DMS53 (cell line): ENCODE measurements at places on chromosomes 4 and X.

DNA sequence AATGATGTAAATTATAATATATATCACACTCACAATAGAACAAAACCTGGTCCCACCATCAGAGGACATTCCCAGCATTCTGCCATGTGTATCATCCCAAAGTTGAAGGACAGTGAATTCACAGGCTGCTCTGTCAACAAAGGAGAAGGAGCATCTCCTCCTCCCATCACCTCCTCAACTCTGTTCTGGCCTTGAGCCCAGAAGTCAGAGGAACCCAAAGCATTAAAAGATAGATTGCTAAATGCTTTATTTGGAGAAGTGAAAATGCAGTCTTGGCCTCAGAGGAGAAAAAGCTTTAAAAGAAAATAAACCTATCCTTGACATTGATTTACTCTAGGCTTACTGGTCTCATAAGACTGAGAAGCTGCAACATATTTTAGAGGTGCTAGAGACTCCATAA lies 268.8 kb upstream of the RASGEF1B start:
- DNase-seq: no peak

- DNase-seq: no peak
Observed at GRCh38 chr4:3261411-3262207, 12.7 kb downstream of the MSANTD1 start.

DNA sequence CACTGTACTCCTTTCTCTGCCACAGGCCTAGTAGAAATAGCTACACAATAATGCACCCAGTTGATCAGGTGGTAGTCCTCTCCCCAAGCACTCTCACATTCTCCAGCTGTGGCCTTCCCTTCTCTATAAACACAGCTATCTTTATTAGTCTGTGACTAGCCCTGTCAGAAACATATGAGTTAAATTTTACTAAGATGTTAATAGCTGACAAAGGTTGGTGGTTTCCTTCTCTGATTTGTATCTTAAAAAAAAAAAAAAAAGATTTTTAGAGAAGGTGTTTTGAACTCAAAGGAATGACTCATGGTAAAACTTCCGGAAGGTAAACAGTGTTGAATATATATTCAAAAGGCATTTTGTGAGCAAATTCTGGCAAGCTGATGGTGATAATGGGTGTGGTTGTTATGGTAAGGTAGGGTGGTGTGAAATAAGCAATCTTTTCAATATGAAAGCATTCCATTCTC lies 327.4 kb downstream of the PPP3CA start:
- DNase-seq: peak; percentile 19

- peak; percentile 74 for DNase-seq
Observed at GRCh38 chrX:133838761-133839676, 146.4 kb downstream of the GPC3 start.

GRCh38 chr4:90875791-90876190 lies 748.6 kb downstream of the CCSER1 start:
- DNase-seq: no peak

DNA sequence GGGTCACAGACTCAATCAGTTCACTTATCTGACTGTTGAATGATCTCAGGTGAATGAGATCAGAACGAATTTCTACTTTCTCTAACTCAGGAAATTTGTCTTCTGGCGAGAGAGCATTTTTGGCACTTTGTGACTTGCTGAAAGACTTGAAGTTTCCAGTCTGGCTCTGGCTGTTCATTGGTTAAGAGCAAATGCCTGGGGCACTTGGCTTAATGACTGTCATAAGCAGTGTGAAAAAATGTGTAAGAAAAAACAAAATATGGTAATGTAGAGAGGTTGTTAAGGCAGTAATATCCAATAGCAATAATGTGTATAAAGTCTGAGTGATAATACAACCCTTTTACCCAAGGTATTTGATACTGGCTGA lies 71.3 kb upstream of the PGRMC2 start:
- DNase-seq: no peak

DNA sequence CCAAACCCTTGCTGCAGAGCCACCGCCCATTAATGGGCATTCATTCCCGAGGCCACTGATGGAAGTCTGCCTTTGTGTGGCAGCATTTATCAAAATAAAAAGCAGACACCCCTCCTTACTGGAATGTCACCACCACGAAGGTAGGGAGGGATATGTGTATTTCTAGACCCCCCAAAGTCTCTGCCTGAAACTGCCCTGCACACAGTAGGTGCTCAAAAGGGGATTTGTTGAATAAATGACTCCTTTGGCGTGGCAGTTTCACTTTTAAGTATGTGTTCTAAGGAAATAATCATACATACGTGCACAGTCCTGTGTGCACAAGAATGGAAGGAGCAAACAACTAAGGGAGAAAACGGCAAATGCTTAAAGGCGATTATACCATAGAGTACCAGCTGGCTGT lies 23.6 kb upstream of the GLOD5 start:
- DNase-seq: no peak

GRCh38 chr4:53752124-53752523 lies 160.8 kb upstream of the LNX1 start:
- DNase-seq: no peak

DNA sequence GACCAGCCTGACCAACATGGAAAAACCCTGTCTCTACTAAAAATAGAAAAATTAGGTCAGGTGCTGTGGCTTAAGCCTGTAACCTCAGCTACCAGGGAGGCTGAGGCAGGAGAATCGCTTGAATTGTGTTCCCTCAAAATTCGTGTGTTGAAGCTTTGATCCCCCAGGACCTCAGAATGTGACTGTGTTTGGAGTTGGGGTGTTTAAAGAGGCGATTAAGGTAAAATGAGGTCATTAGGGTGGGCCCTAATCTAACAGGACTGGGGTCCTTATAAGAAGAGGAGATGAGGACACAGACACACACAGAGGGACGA lies 23.6 kb downstream of the SLC25A6 start:
- no peak for DNase-seq

GRCh38 chrX:151132531-151132930 lies 43.9 kb upstream of the GPR50 start:
- DNase-seq: no peak

DNA sequence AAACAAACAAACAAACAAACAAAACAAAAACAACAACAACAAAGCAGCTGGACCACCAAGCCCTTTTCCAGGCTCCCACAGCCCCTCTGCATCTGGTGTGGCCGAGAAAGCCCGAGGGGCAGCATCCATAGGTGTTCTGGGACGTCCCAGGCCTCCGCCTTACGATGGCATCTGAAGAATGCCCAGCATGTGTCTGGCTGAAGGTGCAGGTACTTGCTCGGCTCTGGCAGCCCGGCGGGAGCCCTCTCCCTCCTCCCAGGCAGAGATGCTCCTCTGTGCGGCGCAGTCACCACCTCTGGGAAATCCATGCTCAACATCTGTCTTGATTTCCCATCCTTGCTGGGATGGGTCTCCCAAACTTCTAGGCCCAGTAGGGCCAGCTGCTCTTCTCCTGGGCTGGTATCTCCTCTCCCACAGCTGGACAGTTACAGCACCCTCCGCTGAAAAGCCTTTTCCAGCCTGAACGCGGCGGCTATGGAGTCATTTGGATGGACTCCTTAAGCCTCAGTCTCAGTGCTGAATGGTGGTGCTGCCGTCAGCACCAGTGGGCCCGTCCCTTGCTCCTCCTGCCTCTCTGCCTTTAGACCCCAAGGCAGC lies 4.3 kb downstream of the PSAPL1 start:
- DNase-seq: no peak

GRCh38 chr4:172683021-172683420 lies 485.6 kb upstream of the GALNT7 start:
- DNase-seq: no peak

GRCh38 chrX:135389717-135390116 lies 32.0 kb upstream of the SMIM10L2A start:
- peak; percentile 83 for DNase-seq

DNA sequence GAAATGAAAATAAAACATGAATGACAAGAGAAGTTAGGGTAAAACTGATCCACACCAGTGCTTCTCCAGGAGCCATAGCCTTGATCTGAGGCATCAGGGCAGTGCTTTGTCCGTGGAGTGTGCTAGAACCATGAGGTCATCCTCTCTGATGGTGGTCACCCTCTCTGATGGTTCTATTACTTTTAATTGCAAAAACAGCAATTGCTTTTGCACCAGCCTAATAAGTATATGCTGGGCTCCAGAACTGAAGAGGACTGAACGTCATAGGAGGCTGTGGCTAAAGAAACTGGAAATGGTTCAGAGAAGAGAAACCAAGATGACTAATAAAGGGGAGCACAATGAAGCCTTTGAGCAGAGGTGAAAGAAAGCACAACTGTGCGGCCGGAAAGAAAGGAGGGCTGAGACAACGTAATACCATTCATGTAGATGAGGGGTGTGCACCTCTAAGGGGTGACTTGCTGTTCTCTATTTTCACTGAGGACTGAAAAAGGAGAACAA lies 17.0 kb upstream of the TMEM154 start:
- DNase-seq: no peak

- no peak for DNase-seq
Observed at GRCh38 chr4:174708381-174708780, 120.7 kb downstream of the GLRA3 start.

DNA sequence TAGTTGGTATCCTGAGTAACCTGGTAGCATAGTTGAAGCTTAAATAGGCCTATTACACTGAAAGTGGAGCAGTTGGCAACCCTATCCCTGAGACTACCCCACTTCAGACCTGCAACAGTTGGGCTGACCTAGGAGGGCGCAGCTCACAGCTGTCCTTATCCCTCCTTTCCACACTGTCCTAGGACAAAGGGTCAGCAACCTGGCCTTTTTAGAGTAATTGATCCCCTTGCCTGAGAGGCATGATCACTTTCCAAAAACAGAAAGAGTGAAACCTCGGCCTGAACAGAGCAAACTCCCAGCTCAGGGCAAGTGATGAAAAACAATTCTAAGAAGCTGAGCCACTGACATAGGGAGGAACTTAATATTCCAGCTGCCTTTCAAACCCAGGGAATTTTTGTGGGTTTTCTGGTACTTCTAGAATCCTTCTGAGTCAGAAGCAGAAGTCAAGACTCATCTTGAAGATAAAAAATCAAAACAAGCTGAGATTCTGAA lies 94.9 kb upstream of the MYOZ2 start:
- no peak for DNase-seq

GRCh38 chr4:132101526-132101925 lies 1047.6 kb upstream of the PCDH10 start:
- DNase-seq: no peak
